ENCODE measurements at places on chromosomes 12 and 14.

DNA sequence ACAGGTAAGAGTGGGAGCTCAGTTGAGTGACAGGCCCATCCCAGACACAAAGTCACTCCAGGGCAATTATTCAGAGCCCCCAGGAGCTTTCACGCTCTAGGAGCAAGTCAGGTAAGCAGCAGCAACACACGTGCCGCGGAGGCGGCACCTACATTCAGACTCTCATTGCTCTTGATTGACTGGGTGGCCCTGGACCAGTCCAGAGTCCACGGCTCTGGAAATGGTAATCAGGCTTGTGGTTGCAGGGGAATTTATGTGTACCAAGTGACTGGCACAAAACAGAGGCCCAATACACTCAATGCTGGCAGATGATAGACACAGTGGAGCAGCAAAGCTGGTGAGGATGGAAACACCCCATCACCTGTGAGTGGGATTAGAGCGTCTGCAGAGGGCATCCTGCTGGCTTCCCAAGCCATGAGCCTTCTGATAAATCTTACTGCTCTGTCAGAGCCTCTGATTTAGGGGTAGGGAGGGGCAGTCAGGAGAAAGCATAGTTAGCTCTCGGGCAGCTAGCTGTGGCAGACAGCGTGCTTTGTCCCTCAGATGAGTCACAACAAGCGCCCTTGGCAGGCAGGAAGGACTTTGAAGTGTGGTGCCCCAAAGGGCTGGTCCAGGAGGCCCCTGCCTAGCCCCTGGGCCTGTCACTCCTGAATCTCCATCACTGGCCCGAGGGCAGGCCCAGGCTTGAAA is 344.7 kb downstream of the CACNA1C start:
- DNase-seq: no peak

DNA sequence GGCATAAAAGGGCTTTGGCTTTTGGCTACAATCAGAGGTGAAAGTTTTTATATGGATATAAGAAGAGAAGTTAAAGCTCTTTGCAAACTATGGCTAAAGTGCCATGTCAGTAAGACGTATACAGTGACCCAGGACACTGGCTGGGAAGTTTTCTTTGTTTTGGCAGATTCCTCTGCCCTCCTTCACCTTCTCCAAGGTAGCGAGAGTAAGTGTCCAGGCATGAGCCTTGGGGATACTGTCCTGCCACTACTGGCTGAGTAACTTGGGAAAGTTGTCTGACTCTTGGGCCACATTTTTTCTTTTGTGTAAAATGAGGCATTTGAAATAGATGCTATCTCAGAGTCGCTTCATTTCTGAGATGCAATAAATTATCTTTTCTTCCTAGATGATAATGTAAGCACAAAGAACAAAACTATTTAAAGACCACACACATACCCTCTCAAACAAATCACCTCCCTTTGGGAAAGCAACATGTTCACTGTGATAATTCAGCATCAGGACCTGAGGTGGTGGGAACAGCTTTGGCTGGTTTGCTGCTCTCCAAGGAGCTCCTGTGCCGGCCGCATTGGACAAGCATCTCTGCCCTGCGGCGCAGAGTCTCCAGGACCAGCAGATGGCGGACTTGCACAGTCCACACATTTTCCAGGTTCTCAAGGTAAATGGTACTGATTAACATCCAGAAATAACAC is 106.3 kb downstream of the PTCSC3 start:
- DNase-seq: peak; percentile 32

DNA sequence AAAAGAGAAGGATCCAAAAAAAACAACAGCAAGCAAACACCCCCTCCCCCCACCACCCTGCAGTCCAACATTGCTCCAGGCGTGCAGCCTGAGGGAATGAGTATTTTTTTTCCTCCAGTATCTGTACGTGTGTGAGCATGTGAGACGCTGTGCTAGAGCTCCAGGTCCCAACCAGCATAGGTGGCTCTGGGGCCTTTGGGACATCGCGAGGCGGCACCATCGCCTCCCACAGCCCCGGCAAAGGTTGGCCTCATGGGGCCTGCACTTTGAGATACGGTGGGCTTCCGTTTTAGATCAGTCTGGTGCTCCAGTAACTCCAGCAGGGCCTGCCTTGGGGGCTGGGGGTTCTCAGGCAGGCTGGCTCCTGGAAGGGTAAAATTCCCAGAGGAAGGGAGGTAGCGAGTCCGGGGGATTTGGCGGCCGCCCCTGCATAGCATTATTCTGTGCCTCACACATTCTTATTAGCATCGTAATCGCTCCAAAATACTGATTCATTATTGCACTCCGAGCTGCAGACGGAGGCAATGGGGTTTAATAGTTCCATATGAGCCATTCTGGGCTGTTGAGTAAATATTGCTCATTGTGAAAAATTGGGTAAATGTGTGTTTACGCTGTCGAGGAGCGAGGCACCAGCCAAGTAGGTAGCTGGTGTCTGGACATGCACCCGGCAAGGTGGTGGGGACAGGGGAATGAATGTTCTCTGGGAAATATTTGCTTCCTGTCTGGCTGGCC is 143.1 kb upstream of the MYL2 start:
- DNase-seq: no peak

- no peak for DNase-seq
Observed at GRCh38 chr12:50980545-50980944, 28.2 kb downstream of the HIGD1C start.

GRCh38 chr14:77883131-77883846 is 83.4 kb downstream of the ADCK1 start:
- DNase-seq: no peak

DNA sequence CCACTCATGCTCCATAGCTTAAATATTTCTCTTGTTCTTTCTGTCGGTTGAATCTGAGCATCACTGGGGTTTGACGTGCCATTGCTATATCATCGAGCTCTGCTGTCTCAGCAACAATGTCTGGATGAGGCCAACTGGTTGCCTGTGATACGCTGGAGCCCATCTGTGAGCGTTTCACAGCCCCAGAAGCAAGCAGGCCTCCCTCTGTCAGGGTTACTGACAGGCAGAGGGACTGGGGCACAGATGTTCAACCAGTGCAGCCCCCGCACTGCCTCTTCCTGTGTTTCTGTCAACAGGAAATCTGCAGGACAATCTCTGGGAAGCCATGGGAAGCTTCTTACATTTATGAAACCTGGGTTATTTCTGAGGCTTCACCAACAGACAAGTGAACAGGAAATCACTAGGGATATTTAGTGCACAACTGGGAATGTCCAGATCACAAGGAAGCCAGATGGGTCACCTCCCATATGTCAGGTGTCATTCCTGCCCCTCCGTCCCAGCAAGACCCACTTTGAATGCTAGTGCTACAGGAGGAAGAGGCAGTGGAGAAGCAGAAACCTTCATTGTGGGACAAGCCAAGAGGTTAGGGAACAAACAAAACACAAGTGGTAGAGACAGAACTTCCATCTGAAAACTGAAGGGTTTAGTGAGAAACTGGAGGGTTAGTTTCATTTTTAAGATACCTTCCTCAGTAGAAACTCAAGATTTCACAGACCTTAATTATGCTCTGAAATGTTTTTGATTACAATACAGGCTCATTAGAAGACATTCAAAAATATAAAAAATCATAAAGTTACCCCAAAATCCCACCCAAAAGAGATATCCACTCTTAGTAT is 24.1 kb downstream of the DMAC2L start:
- DNase-seq: no peak

DNA sequence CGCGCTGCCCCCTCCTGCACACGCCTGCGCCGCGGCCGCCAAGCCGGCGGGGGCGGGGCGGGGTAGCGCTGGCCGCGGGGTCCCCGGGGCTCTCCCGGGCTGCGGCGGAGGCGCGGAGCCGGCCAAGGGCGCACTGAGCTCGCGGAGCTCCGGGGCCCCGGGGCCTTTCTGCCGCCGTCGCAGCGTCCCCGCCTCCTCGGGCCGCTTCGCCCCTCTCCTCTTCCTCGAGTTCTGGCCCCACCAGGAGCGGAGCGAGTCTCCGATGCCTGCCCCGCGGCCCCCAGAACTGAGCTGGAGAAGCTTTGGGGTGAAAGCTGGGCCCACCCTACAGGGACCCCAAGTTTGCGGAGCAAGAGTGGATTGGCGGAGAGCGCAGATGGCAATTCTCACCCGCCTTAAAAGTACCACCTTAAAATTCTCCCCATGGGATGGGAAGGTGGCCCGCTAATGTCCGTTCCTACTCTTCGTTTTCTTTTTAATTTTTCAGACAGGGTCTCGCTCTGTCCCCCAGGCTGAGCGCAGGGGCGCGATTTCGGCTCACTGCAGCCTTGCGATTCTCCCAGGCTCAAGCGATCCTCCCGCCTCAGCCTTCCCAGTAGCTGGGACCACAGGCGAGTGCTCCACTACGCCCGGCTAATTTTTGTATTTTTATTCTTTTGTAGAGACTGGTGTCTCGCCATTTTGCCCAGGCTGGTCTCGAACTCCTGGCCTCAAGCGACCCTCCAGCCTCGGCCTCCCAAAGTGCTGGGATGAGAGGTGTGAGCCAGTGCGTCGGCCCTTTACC is 129.6 kb downstream of the NDUFA12 start:
- DNase-seq: no peak

- DNase-seq: no peak
Observed at GRCh38 chr14:100690672-100691071, 36.0 kb upstream of the DLK1 start.

DNA sequence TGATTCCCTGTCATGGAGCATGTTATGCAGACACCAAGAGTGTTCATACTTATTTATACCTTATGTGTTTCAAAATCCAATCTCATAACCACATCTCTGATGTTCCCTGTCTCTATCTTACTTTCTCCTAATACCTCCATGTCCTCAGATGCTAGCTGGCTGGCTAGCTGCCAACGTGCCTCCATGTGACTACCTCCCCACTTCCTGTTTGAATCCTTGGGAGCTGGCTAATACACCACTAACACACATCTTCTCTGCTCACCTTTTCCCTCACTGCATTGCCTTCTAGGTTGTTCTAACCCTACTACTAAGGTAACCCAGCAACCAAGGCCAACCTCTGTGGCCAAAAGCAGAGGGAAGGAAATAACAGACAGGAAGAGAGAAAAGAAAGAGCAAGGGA is 27.3 kb downstream of the TTC5 start:
- no peak for DNase-seq

- no peak for DNase-seq
Observed at GRCh38 chr14:42190744-42191143, 584.1 kb downstream of the LRFN5 start.

DNA sequence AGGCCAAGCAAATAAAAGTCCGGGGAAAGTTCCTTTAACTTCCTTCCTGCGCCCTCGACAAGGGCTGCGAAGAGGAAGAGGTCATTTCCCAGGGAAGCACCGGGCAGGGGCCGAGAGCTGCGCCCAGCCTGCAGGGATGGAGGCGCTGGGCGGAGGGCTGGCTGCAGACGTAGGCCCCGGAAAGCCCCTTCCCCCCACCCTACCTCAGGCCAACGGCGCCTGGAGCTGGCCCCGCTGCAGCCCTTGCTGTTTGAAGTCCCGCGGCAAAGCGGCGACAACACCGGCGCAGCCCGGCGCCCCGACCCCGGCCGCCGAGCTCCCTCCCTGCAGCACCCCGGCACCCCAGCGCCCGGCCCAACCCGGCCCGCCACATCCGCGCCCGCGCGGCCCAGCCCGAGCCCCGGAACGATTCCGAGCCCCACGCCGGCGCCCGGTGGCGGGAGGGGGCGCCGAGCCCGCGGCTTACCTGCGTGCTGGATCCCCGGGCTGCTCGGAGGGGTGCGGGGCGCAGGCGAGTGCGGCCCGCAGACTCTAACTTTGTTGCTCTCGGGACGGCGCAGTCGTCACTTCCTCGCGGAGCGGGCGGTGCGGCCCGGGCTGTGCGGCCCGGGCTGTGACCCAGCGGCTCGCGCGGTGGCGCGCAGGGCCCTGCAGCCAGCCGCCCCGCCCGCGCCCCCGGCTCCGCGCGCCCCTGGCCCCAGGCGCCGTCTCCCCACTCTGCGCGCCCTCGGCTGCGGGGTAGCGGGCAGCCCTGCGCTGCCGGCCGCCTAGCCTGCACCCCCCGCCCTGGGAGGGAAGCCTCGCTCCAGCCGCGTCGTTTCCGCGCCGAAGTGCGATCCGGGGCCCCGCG is 64.8 kb upstream of the PTGR2 start:
- DNase-seq: no peak

- DNase-seq: no peak
Observed at GRCh38 chr12:56602239-56602638, 27.9 kb downstream of the BAZ2A start.

- no peak for DNase-seq
Observed at GRCh38 chr12:23834076-23834475, 115.4 kb downstream of the SOX5 start.

- no peak for DNase-seq
Observed at GRCh38 chr12:92729773-92730305, 27.1 kb downstream of the PLEKHG7 start.

- DNase-seq: no peak
Observed at GRCh38 chr14:54629635-54630360, 62.9 kb downstream of the SAMD4A start.

- DNase-seq: no peak
Observed at GRCh38 chr12:10965476-10965875, 21.2 kb downstream of the TAS2R50 start.

GRCh38 chr12:9971181-9971580 is at the start of gene CLEC12A:
Gene CLEC12A (plus strand): TSS chr12:9971409. CDS start chr12:9971597, 188 bp downstream.
- DNase-seq: no peak

DNA sequence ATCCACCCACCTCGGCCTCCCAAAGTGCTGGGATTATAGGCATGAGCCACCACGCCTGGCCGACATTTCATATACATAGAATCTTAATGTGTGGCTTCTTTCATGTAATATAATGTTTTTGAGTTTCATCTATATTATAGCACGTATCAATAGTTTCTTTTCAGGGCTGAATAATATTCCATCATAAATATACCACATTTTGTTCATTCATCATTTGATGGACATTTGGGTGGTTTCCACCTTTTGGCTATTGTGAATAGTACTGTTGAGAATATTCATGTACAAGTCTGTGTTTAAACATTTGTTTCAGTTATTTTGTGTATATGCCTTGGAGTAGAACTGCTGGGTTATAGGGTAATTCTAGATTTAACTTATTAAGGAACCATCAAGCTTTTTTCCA is 12.0 kb downstream of the ACVR1B start:
- no peak for DNase-seq

- DNase-seq: no peak
Observed at GRCh38 chr12:54588110-54588889, at the start of gene PPP1R1A. Gene PPP1R1A (minus strand): TSS chr12:54588659. CDS start chr12:54588488, 171 bp downstream.

- no peak for DNase-seq
Observed at GRCh38 chr12:80681287-80681686, 26.1 kb upstream of the MYF6 start.

DNA sequence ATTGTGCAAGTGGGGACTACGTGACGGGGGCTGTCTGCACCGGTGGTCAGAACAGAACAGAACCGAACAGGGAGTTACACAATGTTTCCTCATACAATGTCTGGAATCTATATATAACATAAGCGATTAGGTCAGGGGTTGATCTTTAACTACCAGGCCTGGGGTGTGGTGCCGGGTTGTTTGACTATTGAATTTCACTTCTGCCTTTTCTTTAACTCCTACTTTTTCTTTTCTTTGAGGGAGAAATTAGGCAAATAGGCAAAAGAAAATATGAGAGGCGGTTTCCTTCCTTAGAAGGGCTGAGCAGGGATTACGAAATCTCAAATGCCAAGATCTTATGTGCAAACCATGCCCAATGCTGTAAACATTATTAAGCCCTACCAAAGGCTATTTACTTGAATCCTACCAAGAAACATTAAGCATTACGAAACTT is 140.3 kb downstream of the SLC38A6 start:
- DNase-seq: no peak

Data from GM18507 (cell line).